Heart left ventricle (tissue), 16 donors: ENCODE measurements at places on chromosomes 13 and 19. TPM values are rescaled to one million over a fixed set of nuclear protein-coding genes. Genes with fewer than 3 reads are reported as not detected.

GRCh38 chr19:32863841-32864240, 5.7 kb downstream of the SLC7A9 start:
- no peak overlapping the region for H3K27ac ChIP-seq
- no peaks in the 10 kb centered on the region for H3K27me3 ChIP-seq
- H3K36me3 ChIP-seq = no peaks in the 10 kb centered on the region
- DNase-seq = no peak
- no peaks in the 10 kb centered on the region for H3K4me1 ChIP-seq

Gene CGB1
- total RNA-seq = not detected

Gene SSC5D
- total RNA-seq = 5.2 TPM

Gene ZNF155
- total RNA-seq = 7.5 TPM

- no peaks in the 10 kb centered on the region for H3K4me1 ChIP-seq
- no peaks in the 10 kb centered on the region for H3K27me3 ChIP-seq
- DNase-seq = no peak
- no peaks in the 10 kb centered on the region for H3K36me3 ChIP-seq
Measured at GRCh38 chr13:96677029-96677428, 317.2 kb downstream of the OXGR1 start.

Gene ZNF471
- total RNA-seq = 4.8 TPM

DNA sequence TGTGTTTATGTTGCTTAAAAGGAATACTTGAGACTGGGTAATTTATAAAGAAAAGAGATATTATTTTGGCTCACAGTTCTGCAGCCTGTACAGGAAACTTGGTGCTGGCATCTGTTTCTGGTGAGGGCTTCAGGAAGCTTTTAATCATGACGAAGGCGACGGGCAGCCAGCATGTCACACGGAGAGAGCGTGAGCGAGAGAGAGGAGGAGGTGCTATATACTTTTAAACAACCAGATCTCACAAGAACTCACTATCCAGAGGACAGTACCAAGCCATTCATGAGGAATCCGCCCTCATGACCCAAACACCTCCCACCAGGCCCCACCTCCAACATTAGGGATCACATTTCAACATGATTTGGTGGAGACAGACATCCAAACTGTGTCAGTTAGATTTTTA, 163.4 kb upstream of the TSC22D1 start:
- no peak for DNase-seq
- H3K27ac ChIP-seq = no peak overlapping the region
- no peaks in the 10 kb centered on the region for H3K36me3 ChIP-seq
- no peaks in the 10 kb centered on the region for H3K27me3 ChIP-seq
- no peaks in the 10 kb centered on the region for H3K4me1 ChIP-seq

DNA sequence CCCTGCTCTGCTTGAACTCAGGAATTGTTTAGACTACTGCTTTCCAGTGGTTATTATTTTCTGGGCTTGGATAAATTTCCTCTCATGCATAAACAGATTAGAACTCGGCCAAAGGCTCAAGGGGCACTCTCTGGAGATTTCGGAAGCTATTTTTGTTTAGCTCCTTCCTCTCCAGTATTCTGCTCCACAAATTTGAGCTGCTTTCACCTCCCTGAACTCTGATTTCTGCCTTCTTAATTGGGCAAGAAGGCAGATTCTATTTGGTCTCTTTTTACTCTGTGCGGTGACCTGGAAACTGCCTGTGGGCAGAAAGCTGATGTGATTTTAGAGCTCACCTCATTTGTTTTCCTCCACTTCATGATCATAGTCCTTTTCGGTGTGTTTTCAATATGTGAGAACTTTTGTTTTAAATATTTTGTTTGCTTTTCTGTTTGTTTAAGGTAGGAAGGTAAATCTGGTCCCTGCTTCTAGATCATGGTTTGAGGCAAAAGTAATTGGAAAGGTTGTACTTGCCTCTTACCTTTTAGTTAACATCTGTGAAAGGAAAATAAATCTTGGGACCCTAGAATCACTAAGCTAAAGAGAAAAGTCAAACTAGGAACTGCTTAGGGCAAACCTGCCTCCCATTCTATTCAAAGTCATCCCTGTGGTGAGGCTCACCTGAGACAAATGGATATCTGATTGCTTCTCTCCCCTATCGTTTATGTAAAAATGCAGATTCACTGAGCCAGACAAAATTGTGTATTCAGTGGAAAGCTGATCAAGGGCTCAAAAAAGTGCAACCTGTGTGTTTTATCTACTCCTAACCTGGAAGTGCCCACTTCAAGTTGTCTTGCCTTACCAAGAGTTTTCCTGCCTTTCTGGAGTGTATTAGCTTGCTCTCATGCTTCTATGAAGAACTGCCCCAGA, 714.7 kb upstream of the PCDH20 start:
- no peak overlapping the region for H3K4me3 ChIP-seq
- H3K4me1 ChIP-seq = no peaks in the 10 kb centered on the region
- H3K27ac ChIP-seq = no peak overlapping the region
- H3K27me3 ChIP-seq = no peaks in the 10 kb centered on the region

Gene SIGLEC11
- 1.2 TPM for total RNA-seq

Gene ZNF534
- 0.45 TPM for total RNA-seq

Gene SOX1
- total RNA-seq = not detected

Gene TMPRSS9
- total RNA-seq = not detected

DNA sequence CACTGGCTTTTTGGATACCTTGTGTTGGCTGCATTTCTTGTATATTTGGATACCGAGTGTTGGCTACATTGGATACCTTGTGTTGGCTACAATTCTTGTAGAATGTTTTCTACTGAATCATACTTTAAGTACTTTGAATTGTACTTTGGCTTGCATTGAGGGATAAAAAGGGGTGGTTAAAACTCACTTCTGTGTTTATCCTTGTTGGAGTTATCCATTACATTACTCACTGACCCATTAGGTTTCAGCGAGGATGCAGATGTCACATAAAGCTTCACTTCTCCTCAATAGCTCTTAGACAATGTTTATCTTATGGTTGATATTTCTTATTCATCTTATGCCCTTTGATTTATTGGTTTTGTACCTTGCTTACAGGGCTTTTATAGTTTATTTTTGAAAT, 43.1 kb downstream of the PDS5B start:
- no peaks in the 10 kb centered on the region for H3K4me1 ChIP-seq
- H3K4me3 ChIP-seq = no peak overlapping the region
- DNase-seq = no peak

- H3K27ac ChIP-seq = no peak overlapping the region
- H3K27me3 ChIP-seq = no peaks in the 10 kb centered on the region
- H3K36me3 ChIP-seq = no peaks in the 10 kb centered on the region
Measured at GRCh38 chr13:22549126-22549525, 631.7 kb upstream of the SGCG start.

- no peaks in the 10 kb centered on the region for H3K27me3 ChIP-seq
- H3K4me1 ChIP-seq = peaks cover 21% of the 10 kb centered on the region
- peaks cover 18% of the 10 kb centered on the region for H3K36me3 ChIP-seq
- peak overlapping the region; percentile 99 for H3K27ac ChIP-seq
- no peak for DNase-seq
Measured at GRCh38 chr19:8512115-8512967, 1.6 kb downstream of the ZNF414 start.

Gene NLRP5
- not detected for total RNA-seq
